Stimulated activated CD8-positive, alpha-beta memory T cell treated with anti-CD3 and anti-CD28 coated beads, Interleukin-2, amount 100 ng/mL, for 48 hours (primary cell): ENCODE measurements at places on chromosomes 12 and 14.

DNA sequence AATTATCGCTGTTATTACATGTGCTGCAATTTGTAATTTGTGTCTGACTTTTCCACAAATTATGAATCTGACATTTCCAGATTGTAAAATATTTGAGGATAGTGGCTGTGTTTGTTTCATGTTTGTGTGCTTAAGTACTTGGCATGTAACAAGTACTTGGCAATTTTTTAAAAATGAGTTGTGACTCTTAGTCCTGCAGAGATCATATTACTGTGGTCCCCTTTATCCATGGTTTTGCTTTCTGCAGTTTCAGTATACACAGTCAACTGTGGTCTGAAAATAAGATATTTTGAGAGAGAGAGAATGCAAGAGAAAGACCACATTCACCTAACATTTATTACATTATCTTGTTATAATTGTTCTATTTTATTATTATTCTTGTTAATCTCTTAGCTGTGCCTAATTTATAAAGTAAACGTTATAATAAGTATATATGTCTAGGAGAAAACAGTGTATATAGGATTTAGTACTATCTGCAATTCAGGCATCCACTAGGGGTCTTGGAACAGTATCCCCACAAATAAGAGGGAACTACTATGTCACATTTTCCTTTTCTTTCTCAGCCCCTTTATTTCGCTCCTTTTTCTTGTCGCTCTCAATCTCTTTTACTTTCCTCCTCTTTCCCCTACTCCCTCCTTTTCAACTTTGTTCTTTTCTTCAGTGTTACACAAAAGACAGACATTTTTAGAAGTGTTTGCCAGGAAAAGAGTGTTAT lies 176.1 kb downstream of the FUT8 start:
- DNase-seq, result no peak

DNA sequence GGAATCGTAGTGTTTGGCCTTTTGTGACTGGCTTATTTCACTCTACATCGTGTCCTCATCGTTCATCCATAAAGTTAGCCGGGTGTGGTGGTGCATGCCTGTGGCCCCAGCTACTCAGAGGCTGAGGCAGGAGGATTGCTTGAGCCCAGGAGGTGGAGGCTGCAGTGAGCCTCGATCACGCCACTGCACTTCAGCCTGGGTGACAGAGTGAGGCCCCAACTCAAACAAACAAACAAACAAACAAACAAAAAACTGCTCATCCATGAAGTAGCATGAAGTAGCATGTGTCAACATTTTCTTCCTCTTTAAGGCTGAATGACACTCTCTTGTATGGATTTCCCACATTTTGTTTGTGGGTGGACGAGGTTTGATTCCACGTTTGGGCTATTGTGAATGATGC lies 44.0 kb upstream of the MEG3 start:
- no peak for DNase-seq

- DNase-seq, result peak; percentile 22
Measured at GRCh38 chr14:104393898-104394381, 185.6 kb upstream of the C14orf180 start.

DNA sequence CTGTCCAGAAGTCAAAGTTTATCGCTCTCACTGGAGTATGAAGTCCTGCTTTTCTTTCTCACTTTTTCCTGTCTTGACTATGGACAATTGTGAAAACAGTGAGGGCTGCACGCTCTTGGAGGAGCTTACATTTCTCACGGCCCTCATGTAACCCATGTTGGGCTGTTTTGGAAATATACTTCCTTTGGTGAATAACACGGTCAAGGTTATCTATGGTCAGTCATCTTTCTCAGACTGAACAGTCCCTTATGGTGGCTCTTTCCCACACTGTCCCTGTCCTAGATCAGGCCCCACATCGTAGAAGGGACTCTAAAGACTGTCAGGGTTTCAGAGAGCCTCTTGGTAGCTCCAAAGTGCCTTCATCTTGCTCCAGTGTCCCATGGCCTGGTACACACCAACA lies 7.2 kb downstream of the CCDC92 start:
- DNase-seq, result no peak

DNA sequence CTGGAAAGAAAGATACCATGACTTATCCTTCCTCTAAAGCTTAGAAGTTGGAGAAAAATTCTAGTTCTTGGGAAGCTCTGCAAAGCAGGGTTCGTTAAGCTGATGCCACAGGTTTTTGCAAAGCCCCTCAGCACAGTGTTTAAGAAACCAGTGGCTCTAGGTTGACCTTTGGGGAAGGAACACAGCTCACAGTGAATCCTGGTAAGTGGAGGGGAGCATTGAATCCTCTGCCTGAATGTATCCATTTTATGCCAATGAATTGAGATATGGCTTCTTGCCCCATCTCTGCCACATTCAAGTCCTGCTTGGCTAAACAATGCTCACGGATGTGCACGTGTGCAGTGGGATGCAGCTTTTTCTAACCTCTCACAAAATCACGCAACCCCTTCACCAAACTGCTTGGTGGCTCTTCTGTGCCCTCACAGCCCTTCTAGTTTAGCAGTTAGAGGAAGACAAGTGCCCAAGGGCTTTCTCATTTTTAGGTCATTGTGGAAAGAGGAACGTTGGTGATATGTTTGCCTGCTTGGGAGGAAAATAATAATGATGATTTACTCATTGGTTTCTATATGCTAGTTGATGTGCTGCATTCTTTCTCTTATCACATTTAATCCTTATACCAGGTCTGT lies 111.3 kb downstream of the DAD1 start:
- DNase-seq, result no peak

DNA sequence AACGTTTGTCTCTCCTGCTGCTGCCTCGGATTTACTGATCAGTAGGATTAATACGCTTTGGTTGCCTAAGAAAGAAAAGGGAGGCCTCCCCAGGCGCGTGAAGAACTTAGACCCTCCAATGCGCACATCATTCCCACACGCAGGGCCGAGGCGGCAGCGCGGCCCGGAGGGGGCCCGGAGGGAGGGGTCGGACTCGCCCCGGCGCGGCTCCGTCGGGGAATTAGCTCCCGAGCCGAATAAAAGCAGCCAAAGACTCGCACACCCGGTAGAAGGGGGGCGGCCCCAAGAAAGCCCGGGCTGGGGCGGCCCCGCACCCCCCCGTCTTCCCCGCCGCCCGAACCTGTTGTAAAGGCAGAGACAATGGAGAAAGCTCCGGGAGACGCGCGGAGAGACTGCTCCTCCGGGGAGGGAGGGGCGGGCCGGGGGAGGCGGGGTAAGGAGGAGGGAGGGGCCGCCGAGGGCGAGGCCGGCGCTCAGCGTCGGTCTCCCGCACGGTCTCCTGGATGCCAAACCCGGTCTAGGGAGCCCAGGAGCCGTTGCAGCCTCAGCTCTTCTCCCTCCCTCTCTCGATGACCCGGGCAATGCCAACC lies at the start of gene NELL2:
Gene NELL2, minus strand, starts transcription at position 362 of the 590 bp plus-strand sequence. CDS start 446 bp downstream, outside the sequence.
- DNase-seq, result peak; percentile 62

DNA sequence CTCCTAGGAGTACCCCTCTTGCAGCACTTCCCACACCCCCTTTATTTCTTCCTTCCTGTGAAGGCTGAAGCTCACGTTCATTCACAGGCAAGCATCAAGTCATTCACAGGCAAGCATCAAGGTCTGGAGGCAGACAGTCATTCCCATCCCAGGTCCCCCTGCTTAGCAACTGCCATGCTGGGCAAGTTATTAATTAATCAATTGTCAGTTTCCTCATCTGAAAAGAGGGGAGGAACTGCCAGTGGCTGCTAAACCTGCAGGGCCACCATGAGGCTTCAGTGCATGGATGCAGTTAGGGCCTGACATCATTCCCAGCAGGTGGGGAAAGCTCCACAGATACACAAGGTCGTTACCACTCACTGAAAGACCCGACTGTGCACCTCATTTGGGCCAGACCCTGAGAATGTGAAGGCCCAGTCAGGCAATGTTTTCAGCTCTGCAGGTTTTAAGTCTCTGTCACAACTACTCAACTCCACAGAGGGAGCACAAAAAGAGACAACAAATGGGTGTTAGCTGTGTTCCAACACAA lies 85.0 kb upstream of the GPR68 start:
- DNase-seq, result no peak

- DNase-seq, result no peak
Measured at GRCh38 chr14:76780875-76781647, 19.8 kb downstream of the VASH1 start.

DNA sequence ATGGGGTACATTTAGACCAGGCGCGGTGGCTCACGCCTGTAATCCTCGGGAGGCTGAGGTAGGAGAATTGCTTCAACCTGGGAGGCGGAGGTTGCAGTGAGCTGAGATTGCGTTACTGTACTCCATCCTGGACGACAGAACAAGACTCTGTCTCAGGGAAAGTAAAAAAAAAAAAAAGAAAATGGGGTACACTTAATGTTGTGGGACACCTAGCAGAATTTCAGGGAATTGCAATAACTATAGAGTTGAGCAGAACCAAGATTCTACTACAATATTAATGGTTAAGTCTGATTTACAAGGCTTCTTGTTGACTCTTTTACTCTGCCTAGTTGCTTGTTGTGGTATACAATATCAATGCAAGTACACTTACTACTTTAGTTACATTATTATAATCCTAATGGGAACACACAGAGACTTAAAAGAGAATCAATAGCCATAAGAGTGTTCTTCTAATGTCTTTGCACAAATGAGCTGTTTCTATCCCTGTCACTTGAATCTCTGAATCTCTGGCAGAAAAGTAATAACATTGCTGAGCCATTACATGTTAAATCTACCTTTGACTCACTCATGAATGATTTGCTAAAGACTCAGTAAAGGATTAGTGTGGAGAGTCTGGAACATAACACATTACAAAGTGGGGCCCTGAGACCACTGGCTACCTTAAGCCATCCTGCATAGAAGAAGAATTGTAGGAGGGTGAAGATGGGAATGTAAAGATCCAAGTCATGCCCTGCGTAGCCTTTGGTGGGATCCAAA lies 22.7 kb downstream of the BEST3 start:
- no peak for DNase-seq

GRCh38 chr12:78005094-78005492 lies 174.4 kb downstream of the NAV3 start:
- DNase-seq, result no peak

- DNase-seq, result no peak
Measured at GRCh38 chr12:114703060-114703493, 19.1 kb upstream of the TBX3 start.

DNA sequence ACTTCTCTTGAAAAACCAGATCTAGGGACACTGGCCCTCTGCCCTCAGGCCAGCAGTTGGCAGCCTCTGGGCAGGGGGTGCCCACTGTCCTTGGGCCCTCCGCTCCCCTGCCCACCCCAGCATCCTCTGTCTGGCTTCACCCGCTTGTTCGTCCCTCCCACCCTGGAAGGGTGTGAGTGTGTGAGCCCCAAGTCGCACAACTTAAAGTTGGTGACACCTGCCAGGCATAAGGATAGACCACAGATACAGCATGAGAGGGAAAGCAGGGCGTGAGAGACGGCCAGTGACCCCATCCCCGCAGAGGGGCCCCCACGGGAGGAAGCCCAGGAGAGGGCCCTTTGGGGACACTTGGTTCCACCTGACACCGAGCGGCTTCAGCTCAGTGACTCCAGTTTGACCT lies 23.5 kb upstream of the RIMBP2 start:
- no peak for DNase-seq

DNA sequence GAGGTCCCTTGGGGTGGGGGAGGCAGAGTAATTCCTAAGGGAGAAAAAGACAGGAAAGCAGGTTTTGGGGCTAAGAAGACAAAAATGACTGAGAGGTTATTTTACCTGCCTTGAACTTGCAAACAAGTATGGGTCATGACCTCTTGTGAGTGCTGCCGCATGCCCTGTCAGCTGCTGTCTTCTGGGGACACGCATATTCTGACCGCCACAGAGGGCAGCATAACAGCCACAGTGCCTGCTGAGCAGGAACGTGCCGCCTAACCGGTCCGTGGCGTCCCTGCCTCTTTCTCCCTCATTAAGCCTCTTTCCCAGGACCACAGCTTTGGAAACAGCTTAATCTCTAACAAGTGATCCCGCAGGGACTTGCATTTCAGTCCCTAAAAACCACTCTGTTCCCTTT lies 51.3 kb upstream of the KCNA1 start:
- no peak for DNase-seq

DNA sequence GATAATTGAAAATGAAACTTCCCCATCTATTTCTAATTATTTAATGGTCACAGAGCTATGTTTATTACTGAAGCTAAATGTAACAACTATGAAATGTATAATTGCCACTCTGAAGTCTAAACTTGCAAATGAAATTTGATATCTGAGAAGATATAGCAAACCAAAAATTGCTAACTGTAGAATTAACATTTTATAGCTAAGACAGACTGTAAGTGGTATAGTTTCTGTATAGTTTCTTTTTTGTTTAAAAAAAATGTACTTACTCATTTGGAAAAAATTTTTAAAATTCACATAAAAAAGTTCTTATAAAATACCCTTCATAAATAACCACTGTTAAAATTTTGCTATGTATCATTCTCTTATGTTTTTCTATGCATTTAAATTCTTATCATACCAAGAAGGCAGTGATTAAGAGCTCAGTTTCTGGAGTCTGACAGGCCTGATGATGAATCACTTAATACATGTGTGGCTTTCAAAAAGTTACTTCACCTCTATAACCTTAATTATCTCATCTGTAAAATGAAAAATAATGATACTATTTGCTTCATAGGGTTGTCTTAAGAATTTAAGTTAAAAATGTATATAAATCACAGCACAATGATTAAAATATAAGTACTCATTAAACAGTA lies 214.7 kb upstream of the GARIN2 start:
- DNase-seq, result no peak

DNA sequence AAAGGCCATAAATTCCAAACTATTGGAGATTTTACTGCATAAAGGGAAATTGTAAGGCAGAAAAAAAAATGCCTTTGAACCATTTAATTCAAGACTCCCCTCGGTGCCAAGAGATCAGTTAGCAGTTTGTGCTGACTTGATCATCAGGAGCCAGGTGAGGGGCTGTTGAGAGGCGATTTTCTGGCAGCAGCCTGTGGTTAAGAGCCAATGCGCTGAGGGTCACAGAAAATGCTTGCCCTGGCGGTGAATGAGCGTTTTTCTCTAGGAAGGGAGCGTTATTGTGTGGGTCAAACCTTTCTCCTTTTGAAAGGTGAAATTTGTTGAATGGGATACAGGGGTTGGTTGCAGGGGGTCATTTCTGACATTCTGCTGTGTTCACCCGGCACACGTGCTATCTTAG lies 4.7 kb downstream of the SRRM4 start:
- no peak for DNase-seq

DNA sequence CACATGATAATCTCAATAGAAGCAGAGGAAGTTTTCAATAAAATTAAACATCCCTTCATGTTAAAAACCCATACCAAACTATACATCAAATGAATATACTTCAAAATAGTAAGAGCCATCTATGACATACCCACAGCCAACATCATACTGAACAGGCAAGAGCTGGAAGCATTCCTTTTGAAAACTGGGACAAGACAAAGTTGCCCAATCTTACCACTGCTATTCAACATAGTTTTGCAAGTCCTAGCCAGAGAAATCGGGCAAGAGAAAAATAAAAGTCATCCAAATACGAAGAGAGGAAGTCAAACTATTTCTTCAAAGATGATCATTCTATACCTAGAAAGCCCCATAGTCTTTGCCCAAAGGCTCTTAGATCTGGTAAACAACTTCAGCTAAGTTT lies 454.7 kb upstream of the PRICKLE1 start:
- no peak for DNase-seq

- DNase-seq, result no peak
Measured at GRCh38 chr14:78242086-78242485, 71.9 kb downstream of the NRXN3 start.
